ENCODE measurements at places on chromosomes 7 and 10.

- DNase-seq, result no peak
These were observed 15.8 kb downstream of the ECHDC3 start for GRCh38 chr10:11757821-11758463.

- DNase-seq, result no peak
These were observed 8.7 kb upstream of the PLXNA4 start for GRCh38 chr7:132584796-132585494.

GRCh38 chr7:128904381-128905197 is 5.9 kb downstream of the KCP start:
- DNase-seq, result peak; percentile 27

GRCh38 chr7:134191876-134192275 is 64.7 kb downstream of the LRGUK start:
- DNase-seq, result no peak

GRCh38 chr10:61784354-61785133 is 117.0 kb upstream of the ARID5B start:
- DNase-seq, result no peak

- DNase-seq, result no peak
These were observed 97.7 kb upstream of the TMEM196 start for GRCh38 chr7:19871102-19871501.

GRCh38 chr10:97888134-97888533 is 38.5 kb downstream of the GOLGA7B start:
- DNase-seq, result no peak

GRCh38 chr7:103714376-103714927 is 268.4 kb upstream of the SLC26A5 start:
- DNase-seq, result no peak

GRCh38 chr7:136480901-136481300 is 387.6 kb upstream of the CHRM2 start:
- DNase-seq, result no peak

- no peak for DNase-seq
These were observed 4.8 kb downstream of the GPR146 start for GRCh38 chr7:1049006-1049741.

DNA sequence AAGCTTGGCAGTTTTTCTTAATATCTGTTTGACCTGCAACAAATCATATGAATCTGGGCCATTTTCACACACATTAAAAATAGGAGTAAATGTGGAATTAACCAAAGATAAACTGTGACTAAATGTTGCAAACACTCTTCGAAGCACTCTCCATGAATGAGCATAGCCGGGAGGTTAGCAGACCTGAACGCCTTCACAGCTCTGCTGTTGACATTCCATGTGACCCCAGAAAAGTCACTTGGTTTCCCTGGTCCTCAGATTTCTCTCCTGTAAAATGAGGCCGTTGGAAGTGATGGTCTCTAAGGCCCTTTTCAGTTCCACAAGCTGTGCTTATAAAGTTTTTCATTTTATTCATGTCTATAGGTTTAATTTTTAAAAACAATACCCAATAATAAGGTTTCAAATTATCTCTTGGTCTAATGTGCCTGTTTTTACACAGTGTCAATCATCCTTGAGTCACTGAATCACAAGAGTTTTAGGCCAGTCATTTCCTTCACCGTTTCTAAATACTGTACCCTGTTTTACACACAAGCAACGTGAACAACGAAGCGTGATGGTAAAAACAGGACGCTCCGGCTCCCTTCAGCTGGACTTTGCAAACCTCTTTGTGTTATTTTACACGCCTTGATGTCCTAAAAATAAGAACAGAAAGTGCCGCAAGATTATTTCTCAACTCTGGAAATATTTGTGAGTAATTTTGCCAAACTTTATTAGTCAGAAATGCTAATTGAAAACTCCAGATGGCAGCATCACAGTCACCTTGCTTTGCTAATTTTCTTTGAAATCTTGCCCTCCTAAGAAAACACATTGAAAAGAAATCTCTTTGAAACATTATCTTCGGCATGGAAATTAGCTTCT is 38.6 kb upstream of the MET start:
- DNase-seq, result no peak

DNA sequence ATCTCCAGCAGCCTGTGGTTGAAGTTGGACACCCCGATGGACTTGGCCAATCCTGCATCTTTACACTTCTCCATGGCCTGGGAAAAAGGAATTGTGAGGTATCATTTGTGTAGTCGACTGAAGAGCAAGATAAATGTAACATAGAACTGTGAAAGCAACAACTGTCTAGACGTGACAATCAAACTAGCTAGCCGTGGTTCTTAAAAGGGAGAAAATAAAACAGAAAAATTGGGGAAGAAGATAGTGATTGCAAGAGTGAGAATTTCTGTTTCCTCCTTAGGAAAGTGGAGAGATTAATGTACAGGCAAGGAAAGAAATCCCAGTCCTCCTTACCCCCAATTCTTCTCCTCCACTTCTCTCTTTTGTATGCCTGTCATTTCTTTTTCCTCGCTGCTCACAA is 5.0 kb downstream of the AKR1C2 start:
- DNase-seq, result no peak

GRCh38 chr7:17184805-17185689 is 113.4 kb upstream of the AHR start:
- DNase-seq, result no peak

DNA sequence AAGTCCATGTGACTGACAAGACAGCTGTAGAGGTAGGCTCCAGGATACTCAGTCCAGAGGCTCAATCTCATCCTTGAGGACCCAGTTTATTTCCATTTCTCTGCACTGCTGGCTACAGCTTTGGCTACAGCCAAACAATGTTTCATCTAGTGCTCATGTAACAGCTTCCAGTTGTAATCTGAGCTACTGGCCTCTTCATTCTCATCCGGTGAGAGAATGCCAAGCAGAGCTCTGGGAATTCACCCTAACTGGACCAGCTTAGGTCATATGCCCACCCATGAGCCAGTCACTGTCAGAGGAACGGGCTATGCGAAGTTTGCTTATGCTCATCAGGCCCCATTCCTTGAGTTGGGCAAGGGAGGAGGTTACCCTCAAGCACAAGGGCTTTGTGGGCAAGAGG is 192.9 kb downstream of the EVX1 start:
- DNase-seq, result no peak

DNA sequence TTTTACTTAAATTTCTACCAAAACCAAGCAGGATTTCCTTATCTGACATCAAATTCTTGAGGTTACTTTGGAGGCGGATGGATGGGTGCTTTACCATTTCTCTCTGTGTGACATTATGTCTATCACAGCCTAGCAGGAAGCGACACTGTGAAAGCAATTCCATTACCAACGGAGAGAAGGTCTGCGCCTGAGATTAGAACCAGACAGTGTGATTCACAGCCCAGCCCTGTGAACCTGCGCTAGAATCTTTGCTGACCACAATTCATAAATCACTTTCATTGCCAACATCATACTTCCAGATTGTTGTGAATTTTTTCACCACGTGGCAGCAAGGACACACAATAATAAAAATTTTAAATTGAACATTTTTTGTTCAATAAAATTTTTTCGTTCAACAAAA is 126.5 kb downstream of the CUBN start:
- DNase-seq, result no peak

- no peak for DNase-seq
These were observed 31.2 kb downstream of the GSTO2 start for GRCh38 chr10:104300002-104300735.

GRCh38 chr10:30857803-30858202 is 173.9 kb downstream of the ZNF438 start:
- no peak for DNase-seq

GRCh38 chr7:156751319-156751718 is 110.7 kb downstream of the RNF32 start:
- no peak for DNase-seq

DNA sequence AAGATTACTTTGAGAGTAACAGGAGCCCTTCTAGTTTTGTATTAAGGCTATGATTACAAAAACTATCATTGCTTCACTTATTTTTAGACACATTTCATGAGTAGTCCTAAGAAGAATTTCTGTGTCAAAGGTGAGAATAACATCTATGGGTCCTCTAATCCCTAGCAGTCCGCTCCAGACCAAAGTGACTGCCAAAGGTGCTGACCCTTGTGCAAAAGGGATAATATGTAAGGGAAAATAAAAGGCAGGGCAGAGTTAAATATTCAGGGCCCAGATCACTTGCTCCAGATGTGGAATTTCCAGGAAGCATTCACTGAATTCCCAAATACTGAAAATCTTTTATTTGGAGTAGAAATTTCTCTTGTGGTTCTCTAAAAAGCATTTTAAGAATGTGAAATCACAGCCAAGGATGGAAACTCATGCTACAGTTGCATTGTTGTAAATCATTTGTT is 29.3 kb downstream of the RHOBTB1 start:
- no peak for DNase-seq

Data from RWPE2 (cell line).